Activated CD8-positive, alpha-beta memory T cell treated with anti-CD3 and anti-CD28 coated beads, Interleukin-2, amount 10 ng/mL, durations not matched to agents 7 days and 5 days (primary cell): ENCODE measurements at places on chromosomes 2 and 18. TPM values are rescaled to one million over a fixed set of nuclear protein-coding genes. Genes with fewer than 3 reads are reported as not detected.

The GDF7 gene
- total RNA-seq, result not detected

The LOXHD1 gene
- total RNA-seq, result 0.06 TPM

The TCF7L1 gene
- not detected for total RNA-seq

The ERICH2 gene
- not detected for total RNA-seq

The VAMP5 gene
- 84.4 TPM for total RNA-seq

The TRIM54 gene
- total RNA-seq, result 0.28 TPM

The FOXI3 gene
- not detected for total RNA-seq

The ARHGAP28 gene
- not detected for total RNA-seq
